ENCODE measurements at places on chromosomes 2 and 18.

DNA sequence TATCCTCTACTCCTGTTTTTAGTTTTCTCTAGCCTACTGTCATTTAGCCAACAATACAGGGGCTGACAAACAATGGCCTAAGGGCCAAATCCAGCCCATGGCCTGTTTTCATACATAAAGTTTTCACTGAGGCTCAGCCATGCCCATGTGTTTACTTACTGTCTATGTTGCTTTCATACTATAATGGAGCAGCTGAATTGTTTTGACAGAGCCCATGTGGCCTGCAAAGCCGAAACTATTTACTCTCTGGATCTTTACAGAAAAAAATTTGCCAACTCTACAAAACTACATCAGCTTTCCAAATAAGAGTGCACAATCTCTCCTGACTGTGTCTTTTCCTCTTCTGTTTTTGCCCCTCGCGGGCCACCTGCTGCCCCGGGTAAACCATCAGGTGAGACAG, 24.0 kb downstream of the LGALSL start:
- DNase-seq, result no peak

DNA sequence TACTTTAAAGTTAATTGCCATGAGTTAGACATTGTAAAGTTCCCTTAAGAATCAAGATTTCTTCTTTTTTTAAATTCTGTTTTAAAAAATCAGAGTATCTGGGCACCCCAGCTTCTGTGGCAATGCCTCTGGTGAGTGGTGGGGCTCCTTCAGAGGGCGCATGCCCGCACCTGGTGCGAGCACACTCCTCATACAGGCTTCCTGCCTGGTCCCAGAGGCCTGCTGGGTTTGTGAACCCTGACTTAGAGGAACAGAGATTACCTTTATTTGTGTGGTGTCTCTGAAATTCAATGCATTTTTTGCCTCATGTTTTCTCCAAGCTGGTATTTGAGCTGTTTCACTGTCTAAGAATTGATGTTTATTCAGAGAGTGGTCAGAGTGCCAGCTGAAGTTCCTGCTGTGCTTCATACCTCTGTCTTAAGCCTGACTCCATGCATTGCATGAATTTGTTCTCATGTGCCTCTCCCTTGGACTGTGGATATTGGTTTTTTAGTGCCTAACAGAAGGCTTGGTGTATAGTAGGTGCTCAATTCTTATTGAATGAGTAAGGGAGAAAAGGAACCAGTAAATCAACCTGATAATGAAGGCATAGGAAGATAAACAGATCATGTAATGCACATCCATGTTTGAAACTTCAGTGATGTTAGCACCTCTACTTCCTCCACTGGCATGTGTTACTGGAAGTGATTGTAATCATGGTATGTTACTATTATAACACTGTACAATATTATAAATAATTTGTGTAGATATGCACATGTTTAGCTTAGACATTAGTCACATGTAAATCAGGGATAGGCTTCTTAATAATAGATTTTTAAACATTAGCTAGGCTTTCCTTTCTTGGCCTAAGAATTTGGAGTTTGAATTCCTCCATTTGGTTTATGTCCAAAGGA, 29.0 kb downstream of the PHLPP1 start:
- no peak for DNase-seq

- peak; percentile 60 for DNase-seq
Observed at GRCh38 chr2:26711457-26712161, 19.1 kb downstream of the KCNK3 start.

- DNase-seq, result no peak
Observed at GRCh38 chr2:25309402-25309801, 32.3 kb downstream of the DNMT3A start.

DNA sequence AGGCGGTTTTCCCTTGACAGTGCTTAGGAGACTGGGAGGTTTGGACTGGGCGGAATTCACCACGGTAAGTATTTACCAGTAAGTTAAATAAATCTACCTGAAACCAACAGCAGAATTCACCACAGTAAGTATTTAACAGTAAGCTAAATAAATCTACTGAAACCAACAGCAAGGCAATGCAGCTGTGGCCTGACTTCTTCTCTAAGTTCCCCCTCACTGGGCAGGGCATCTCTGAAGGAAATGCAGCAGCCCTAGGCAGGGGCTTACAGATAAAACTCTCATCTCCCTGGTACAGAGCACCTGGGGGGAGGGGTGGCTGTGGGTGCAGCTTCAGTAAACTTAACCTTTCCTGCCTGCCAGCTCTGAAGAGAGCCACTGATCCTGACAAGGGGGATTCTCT, 432.5 kb upstream of the LRRTM1 start:
- no peak for DNase-seq
